NCI-H187 (cell line): ENCODE measurements at places on chromosomes 5 and 9.

DNA sequence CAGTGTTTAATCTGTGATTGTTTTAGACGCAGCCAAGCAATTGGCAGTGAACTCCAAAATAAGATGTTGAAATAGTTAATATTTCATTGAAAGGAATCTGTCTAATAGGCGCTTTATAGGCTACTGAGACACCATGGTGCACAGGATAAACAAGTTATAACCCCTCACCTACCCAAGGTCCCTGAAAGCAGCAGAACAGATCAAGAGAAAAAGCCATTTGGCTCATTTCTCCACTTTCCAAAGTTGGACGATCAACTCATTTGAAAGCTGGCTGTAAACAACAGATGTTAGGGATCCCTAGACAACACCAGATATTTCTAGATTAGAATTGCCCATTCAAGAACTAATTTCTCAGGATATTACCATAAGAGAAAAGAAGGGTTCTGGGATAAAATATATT is 4.9 kb downstream of the PUM3 start:
- no peak for DNase-seq

DNA sequence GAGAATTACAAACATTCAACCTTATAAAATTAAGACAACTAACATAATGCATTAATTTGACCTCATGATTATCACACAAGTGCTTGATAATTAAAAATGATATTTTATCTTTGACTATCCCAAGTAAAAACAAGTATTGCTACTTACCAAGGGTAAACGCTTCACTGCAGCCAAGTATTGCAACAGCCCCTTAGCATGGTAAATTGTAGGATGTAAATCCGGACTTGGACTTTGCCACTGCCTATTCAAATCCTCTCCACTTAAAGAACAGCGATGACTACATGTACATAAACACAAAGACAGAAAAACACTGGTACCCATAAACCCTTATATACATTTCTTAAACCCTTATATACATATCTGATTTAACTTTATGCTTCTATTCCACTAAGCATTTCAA is 155.1 kb downstream of the AGTPBP1 start:
- DNase-seq: no peak

- DNase-seq: no peak
Observed at GRCh38 chr5:1746371-1747078, 53.1 kb downstream of the MRPL36 start.

DNA sequence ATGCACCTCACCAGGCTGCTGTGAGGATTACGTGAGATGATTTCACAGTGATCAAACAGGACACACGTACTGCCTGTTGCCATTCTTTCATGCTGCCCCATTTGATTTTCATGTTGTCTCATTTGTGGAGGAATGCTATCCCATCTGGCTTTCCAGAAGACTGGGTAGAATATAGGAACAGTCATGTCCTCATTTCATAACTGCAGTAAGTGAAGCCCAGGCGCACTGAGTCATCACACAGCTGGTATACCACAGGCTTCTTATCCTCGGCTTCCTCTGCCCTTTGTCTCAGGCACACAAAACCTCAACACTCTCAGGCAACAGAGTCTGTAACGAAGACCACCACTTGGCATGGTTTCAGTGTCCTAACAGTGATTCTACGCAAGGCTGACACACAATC is 62.3 kb downstream of the LHFPL2 start:
- no peak for DNase-seq

GRCh38 chr9:113808391-113809358 is 67.4 kb upstream of the ZNF618 start:
- no peak for DNase-seq

- DNase-seq: no peak
Observed at GRCh38 chr9:99607842-99608448, 213.7 kb upstream of the NR4A3 start.

DNA sequence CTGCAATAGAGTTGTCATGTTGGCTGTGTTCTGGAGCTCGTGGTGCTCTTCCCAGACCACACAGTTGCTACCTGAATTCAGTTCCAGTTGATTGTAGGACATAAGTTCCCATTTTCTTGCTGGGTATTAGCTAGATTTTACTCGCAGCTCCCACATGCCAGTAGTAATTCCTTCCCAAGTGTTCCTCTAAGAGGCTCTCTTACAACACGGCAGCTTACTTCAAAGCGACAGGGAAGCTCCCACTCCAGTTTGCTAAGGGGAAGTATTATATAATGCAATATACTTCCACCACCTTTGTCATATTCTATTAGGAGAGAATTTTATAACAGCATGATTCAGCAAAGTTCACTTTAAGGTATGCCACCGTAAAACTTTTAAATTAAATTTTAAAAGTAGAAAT is 623.0 kb downstream of the SLCO4C1 start:
- DNase-seq: no peak

GRCh38 chr5:154345255-154345952 is 100.4 kb upstream of the SAP30L start:
- no peak for DNase-seq

DNA sequence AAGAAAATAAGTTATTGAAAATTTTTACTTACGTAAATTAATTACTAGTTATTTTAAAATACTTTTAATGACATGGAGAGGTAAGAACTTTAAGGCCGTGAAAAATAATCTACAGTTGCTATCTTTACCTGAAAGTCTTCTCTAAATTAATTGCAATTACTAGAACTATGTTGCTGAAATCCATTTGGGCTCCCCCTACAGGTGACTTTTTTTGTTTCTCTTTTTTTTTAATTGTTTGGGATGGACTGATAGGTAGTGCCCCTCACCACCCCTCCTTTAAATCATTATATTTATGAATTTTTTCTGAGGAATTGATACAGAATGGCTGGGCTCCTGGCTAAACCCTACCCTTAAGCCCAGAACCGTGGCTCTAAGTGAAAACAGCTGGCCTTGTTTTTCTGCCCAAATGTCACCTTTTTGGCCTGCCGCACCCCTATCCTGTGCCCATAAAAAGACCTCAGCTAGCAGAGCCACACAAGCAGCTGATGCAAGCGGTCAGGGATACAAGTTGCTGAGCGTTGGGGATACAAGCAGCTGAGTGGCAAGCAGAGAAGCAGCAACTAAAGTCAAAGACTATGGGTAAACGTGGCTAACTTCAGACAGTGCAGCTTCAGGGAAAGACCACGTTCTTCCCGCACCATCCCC is 315.2 kb upstream of the ACO1 start:
- no peak for DNase-seq

DNA sequence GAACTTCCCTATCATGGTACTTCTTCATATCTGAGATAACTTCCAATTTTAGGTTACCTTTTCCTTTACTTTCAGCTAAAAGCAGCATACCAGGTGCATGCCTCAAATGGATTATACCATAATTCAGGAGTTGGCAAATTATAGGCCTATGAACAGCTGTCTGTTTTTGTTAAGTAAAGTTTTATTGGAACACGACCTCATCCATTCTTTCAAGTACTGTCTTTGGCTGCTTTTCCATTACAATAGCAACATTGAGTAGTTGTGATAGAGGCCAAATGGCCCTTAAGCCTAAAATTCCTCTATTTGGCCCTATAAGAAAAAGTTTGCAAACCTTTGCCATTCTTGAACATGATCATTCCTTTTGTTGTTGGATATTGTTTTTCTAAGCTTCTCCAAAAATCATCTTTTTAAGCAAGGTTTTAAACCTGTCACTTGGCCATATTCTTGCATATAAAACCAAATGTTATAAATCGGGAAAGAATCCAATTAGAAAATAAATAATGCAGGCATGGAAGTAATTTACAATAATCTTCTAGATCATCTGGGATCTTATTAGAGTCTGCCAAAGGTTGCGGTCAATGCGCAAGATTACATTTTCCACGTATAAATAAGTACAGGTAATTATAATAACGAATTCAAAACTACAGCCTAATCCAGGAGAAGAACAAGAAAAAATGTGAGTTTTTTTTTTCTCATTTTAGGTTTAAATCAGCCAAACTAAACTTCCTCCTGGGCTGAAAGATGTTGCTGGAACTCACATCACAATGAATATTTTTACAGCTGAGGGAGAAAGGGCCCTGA is 226.5 kb upstream of the ANKRD55 start:
- no peak for DNase-seq

DNA sequence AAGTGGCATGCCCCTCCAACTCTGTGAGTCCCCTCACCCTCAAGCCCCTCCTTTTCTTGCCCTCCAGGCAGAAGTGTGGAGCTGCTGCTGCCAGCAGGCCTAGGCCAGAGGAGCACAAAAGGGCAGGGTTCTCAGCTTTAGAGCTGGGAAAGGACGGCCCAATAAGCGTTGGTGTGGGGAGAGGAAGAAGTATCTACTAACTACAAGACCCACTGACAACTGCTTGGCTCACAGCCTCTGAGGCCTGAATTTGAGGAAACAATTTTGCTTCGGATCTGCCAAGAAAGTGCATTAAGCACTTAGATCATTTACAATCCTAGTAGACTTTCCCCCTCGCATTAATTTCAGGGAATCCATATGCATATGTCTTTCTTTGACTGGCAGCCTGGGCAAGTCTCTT is 179.4 kb downstream of the SNX18 start:
- no peak for DNase-seq

- DNase-seq: no peak
Observed at GRCh38 chr9:18596920-18597319, 123.0 kb downstream of the ADAMTSL1 start.

DNA sequence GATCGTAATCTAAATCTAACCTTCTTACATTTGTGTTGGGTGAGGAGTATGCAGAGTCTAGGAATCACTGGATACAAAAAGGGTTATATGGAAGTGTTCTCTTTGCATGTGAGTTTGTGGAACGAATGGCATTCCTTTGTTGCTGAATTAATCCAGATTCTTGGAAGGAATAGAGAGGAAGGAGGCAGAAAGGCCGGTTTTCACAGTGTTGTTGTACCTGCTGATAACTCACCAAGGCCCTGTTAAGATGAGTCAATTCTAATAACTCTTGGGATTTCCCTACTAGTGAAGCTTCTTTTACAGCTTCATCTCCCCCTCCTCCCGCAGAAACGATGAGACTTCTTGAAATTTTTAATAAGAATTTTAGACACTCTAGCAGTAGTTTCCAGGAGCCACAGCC is 84.0 kb downstream of the ZSWIM6 start:
- no peak for DNase-seq

DNA sequence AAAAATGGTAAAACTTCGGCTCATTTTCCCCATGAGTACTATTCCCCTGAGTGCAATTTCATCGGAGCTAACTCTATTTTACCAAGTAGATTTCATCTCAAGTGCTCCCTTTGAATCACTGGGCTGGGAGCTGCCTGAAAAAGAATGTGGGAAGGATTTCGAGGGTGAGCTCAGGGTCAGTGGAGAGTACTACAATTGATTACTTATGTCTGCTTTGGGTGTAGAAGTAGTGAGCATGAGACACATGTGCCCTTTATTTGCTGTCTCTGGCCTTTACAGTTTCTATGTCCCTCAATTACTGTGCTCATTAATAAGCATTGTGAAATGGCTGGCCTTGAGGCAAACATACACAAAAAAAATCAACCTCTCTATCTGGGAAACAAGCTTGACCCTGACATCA is 172.7 kb upstream of the RFX3 start:
- DNase-seq: no peak

DNA sequence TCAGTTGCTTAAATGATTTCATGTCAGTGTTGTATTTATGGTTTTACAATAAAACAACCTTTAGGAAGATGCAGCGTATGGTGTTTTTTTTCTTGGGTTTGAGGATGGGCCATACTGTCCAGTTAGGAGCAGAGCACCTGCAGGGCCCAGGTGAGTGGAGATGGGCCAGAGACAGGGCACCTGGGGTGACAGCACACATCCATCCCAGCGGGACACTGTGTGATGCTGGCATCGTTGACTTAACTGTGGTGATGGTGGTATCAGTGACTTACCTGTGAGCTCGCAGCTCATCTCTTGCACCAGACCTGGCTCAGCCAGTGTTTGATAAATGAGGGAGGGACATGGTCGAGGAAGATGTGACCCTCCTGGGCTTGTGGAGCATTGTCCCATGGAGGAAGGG is 21.6 kb downstream of the AMBP start:
- DNase-seq: no peak

DNA sequence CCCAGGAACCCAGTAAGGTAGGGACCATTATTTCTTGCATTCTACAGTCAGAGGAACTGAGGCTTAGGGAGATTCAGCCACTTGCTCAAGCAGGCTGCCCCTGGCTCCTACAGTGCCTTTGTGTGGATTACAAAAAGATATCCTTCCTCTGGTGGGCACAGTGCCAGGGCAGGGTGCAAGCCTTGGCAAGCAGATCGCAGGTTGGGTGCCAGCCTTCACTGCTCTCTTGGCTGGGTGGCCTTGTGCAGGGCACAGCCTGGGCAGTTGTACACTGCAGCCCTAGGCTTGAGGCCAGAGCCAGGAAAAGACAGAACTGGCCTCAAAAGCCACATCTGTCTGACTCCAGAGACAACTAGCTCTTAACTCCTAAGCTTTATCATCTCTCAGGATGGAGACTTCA is 15.0 kb downstream of the DOCK2 start:
- DNase-seq: no peak
